ENCODE measurements at places on chromosomes 7 and 10.

DNA sequence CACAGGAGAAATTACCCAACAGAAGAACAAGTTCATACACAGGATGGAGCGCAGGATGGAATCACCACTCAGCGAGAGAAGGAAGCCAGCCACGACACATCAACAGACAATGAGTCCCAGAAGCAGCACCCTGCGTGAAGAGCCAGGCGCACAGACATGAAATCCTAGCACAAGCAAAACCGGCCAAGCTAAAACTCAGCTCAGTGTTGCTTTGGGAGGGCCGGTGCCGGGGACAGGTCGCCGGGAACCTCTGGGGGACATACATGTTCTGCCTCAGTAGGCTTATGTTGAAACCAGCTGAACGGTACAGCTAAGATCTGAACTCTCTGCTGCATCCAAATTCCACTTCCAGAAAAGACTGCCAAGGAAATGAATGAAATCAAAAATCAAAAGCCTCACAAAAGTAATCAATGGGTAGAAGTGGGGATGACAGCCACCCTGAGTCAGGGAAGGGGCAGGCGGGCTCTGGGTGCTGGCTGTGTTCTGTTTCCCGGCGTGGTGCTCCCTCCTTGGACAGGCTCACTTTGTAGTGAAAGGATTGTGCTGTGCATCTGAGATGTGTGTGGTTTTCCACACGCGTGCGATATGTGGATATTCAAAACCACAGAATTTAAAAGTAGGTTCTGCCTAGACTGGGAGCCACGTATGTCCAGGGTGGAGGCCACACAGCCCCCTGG, 114.7 kb downstream of the PDGFA start:
- DNase-seq = no peak

DNA sequence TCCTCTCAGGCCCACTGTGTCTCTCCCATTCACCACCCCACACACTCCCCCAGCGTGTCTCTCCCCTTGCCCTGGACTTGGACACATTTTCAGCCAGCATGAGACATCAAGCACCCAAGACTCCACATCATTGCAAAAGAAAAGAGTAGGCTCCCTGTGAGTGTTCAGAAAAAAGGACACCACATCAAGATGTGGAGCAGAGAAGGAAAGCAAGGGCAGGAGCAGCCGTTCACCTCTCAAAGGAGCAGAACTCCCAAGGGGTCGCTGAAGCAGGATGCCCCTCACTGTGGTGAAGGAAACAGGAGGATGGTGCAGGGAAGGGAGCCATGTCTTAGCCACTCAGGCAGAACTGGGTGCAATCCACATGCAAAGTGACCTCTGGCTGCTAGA, 89.9 kb upstream of the MACROH2A2 start:
- DNase-seq = no peak

GRCh38 chr10:99859585-99859984, 77.1 kb downstream of the ABCC2 start:
- DNase-seq = no peak

DNA sequence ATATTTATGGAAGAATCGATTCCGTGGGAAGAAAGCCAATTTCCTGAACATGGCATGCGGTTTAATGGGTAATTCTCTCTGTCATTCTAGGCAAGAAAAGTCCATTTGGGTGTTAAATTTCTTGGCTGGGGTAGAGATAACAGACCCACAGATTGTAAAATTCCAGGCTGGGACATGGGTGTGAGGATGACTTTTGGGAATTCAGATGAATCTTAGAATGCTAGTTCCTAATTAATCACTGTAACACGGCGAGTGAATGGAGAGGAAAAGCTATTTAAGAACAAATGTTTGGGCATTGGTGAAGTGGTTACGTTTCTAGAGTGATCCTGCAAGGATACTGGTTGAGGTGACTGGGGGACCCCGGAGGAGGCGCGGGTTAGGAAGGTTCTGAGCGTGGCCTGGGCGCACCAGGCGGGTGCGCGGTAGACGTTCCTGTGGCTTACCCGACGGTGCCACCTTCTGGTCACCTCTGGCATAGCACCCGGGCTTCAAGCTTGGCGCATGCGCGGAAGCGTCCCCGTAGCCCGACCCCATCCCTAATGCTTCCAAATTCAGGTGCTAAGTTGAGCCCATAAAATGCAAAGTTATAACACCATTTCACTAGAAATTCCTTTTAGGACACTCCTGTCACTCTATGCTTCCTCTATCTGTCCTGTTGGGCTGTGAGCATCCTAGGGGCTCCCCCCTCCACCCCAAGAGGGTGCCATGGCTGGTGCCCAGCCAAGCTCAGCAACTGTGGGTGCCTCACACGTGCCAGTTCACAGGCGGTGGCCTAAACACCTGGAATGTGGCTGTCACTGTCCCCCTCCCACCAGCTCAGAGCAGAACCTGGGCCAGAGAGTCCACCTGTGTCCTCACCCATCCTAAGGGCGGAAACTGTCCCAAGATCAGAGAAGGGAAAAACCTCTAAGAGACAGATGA, 104.4 kb downstream of the PTPRE start:
- DNase-seq = peak; percentile 42

- DNase-seq = no peak
Observed at GRCh38 chr10:8235253-8236027, 181.0 kb downstream of the GATA3 start.

DNA sequence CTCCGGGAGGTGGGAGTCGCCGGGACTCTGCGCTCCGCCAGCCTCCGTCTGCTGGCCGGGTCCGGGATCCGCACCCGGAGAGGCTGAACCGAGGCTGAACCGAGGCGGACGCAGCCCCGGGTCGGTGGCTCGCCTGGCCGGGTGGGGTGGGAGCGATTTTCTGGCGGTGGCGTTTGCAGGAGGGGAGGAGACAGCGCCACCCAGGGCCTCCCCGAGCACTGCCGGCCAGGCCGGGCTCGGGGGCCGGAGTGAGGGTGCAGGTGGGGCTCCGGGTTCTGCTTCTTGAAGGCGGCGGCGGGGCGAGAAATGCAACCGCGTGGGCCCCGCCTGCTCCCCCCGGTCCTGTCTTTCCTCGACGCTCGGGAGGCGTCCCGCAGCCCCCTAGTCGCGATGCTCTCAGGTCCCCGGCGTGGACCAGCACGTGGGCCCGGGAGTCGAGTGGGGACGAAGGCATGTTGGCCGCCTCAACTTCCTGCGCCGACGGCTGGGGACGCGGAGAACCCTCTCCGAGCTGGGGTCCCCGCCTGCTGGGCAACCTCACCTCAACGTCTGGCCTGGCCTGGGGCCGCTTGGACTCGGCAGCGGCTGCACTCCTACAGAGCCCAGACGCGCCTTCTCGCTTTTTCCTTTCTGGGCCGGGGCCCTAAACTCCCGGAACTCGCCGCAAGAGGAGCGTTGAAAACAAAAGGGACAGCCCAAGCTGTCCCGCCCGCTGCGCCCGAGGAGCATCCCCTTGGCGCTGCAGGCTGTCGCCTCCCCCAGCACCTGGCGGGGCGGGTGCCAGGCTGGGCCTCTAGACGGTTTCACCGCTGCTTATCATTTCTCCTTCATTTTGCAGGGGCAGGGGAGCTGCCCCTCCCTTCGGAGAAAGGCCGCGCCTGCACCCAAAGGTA, 25.2 kb upstream of the VAX1 start:
- no peak for DNase-seq

DNA sequence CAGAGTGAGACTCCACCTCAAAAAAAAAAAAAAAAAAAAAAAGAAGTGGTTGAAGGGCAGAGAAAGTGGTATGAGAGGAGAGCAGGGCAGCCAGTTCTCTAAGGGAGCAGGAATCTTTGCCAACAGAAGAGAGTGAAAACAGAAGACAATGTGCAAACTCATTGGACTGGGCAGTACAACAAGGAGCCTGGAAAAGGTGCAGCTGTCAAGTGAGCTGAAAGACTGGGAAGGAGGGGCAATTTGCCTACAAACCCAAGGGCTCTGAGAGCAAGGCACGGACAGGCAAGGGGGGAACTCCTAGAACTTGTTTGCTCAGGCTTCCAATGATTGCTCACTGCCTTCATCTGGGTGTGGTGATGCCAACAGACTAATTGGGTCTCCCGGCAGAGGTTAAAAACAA, 9.5 kb downstream of the ACTR1A start:
- DNase-seq = no peak

GRCh38 chr7:71595176-71595575, 463.2 kb downstream of the GALNT17 start:
- peak; percentile 68 for DNase-seq

DNA sequence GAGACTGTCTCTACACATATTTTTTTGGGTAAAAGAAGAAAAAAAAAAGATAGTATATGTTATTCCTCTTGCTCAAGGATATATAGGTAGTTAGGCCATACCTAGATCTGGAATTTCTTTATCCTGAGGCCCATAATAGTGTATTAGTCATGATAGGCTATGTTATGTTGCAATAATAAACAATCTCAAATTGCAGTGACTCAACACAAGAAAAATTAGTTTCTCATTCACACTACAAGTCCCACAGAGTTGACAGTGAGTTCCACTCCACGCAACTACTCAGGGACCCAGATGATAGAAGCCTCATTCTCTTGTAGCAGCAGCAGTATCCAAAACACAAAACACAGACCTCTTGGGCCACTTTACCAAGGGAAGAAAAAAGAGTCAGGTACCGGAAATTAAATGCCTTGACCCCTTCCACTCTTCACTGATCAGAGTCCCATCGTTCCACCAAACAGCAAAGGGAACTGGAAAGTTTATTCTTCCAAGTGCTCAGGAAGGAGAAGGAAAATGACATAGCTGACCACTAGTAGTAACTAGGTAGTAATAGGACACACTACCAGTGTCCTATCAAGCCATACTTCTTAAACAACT, 7.4 kb upstream of the C10orf67 start:
- peak; percentile 58 for DNase-seq

DNA sequence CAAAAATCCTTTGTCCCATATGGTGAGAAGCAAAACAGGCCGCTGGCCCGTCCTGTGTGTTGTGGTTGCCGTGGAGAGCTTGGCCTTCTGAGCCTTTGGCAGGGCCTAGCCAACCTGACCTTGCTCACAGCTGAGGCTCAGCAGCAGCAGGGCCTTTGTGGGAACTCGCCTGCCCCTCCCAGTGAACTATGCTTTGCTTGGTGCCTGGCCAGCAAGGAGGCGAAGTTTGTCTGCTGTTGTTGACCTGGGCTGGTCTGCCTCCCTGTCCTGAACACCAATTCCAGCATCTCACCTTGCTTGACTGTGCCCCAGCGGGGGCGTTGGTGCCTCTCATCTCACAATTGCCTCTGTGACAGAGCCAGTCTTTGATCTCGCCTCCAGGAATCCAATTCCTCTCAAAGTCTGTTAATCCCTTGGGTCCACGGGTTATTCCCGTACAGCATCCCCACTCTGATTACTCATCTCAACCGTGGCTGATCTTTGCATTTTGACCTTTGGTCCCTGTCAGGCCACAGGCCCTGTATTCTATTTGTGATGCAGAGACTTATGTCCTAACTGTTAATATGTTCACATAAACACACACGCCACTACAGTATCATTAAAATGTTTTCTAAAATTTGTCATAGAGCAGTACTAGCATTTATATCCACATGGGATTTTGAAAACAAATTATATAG, 22.6 kb downstream of the EPDR1 start:
- DNase-seq = no peak

DNA sequence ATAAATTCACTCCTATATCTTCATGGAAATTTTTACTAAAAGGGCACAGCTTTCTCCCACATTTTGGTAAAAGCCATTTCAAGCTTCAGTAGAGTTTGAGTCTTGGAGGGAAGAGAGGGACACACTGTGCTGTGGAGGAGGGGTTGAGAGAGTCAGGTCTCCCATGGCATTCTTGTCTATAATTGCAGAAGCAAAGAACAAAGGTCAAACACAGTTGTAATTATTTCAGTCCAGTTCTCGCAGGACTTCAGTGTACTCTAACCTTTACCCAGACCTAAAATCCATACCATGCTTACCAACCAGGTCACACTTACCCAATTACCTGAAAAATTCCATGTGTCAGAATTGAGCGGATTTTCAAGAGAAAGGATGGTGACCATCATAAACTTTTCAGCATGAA, 298.4 kb downstream of the XPNPEP1 start:
- no peak for DNase-seq

- DNase-seq = no peak
Observed at GRCh38 chr10:123655751-123656150, 10.4 kb upstream of the GPR26 start.

DNA sequence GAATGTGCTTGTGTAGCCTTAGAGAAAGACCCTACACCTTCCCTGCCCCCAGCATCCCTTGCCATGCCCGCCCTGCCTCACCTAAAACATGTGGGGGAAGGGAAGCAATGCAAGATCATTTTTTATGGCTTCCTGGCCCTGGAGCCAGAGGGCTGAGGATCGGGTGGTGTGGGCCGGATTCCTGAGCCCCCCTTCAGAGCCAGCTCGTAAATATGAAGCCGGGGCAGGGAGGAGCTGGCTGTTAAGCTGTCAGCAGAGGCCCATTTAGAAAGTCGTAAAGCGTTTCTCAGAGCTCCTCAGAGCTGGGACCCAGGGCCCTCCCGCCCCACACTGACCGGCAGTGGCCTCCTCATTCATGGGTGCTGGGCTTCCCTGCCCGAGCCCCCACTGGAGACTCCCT, 23.9 kb downstream of the UNC5B start:
- no peak for DNase-seq

GRCh38 chr7:31934551-31934950, 135.7 kb downstream of the PDE1C start:
- DNase-seq = no peak
